ENCODE measurements at places on chromosomes 3 and 15. TPM values are rescaled to one million over a fixed set of nuclear protein-coding genes. Genes with fewer than 3 reads are reported as not detected.
A peak's percentile ranks its signal among the peaks of the same experiment; 100 is the strongest.

Gene RASL12
- total RNA-seq: 12.5 TPM

- DNase-seq: peak; percentile 39
Measured at GRCh38 chr15:63089260-63090043, 32.2 kb upstream of the LACTB start.

DNA sequence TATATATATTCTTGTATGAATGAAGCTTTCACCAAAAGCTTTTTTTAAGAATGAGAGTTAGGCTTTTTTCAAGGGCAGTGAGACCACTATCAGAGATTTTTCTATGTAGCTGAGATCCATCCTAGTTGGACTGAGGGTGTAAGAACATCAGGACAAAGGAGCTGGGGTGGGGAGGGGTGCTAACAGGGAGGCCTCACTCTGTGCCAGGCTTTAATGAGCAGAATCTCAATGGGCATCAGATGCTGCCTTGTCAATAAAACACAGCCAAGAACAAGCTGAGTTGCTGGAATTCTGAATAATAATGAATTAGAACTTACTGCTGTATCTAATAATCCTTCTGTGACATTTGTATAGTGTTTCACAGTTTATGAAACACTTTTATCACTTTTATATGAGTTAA is 41.4 kb upstream of the USP3 start:
- DNase-seq: no peak

- no peak for DNase-seq
Measured at GRCh38 chr3:187024536-187025226, 94.4 kb downstream of the ST6GAL1 start.

Gene CHAC1
- total RNA-seq: 5.6 TPM

Gene TCF12
- 184 TPM for total RNA-seq

Gene ROBO2
- total RNA-seq: 42.3 TPM

- DNase-seq: peak; percentile 94
Measured at GRCh38 chr3:30518181-30518864, 88.1 kb upstream of the TGFBR2 start.

DNA sequence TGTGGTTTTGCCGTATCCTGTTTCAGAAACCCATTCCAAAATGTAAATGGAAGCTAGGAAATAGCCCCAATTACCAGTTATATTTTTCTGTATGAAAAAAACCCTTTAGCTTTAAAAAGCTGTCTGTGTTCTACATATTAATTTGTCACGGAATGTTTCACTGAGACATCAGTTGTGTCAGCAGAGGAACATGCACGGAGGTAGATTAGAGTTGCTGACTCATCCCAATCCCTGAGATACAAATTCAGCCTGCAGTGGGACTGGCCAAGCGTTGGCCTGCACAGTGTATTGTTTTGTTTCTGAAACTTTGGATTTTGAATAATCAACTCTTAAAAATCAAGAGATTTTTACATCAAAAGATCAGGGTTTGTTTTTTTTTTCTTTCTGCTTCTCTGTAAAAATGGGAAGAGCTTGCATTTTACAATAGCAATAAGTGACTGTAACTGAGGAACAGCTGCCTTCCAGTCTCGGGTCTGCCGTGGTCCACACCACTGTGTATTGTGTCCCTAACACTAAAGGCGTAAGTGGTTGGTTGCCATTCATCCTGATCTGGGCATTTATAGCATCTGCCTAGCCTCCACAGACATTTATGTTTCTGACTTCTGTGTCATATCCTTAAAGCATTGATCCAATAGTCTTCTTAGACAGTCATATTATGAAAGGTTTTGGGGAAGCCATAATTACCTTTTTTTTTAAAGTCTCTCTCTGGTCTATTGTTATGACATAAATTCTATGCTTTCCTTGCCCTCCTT is 218.1 kb downstream of the ADAMTSL3 start:
- DNase-seq: no peak

Gene FILIP1L
- total RNA-seq: 40.1 TPM

Gene TUBGCP5
- 22.6 TPM for total RNA-seq

GRCh38 chr3:122316368-122316767 is 8.7 kb upstream of the CSTA start:
- DNase-seq: no peak

DNA sequence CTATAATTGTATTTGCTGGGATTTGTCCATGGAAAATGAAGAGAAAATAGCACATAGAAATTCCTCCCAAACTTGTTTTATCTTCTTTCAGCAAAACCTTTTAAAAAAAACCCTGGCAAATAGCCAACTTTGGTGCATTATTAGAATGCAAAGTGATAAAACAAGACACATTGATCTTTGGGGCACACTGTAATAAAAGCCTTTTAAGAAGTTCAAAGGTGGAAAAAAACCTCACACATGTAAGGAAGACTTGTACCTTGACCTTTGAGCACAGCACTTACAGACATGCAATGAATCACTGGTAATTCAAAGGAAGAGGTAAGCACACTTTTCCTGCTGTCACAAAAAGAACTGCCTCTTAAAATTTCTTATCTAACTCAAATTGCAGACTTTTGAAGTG is 8.0 kb upstream of the MORC1 start:
- DNase-seq: no peak

GRCh38 chr3:197836244-197836643 is 45.2 kb downstream of the LRCH3 start:
- DNase-seq: no peak

Gene SRGAP3
- 21.4 TPM for total RNA-seq

GRCh38 chr3:121362035-121362734 is 183.6 kb downstream of the POLQ start:
- DNase-seq: no peak

DNA sequence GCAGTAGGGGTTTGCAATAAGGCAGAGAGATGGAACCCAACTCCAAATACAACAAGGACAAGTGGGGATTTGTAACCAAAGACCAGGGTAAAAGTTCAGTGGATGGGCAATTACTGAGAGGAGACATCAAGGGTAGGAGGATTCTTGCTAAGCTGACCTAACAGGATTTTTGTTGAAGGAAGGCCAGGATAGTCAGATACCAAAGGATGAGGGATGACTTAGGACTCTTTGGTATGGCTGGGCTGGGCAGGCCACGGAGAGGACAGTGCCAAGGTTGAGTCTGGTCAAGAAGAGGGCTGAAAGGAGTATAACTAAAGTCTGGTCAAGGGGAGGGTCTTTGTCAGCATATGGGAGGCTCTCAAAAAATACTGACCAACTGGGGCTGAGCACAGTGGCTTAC is 85.3 kb upstream of the UBE2E2 start:
- DNase-seq: no peak

- no peak for DNase-seq
Measured at GRCh38 chr3:194841515-194841841, 155.8 kb downstream of the FAM43A start.

Gene EMC7
- 23.3 TPM for total RNA-seq

DNA sequence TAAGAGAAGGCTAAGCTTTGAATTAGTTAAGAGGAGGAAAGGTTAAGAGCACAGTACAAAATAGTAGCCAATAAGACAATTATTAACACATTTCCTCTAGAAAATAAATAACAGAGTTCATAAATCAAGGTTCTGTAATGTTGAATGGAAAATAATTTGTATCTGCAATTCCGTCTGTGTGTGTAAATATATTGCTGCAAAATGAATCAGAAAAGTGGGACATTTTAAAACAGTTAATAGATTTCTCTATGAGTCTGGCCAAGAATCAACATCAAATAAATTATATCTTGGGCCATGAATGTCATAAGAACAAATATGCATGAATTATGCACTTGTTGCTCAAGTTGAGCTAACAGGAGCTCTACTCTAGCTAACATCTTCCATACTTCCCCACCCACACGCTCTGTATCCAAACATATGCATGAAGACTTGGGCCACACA is 14.2 kb upstream of the SUCNR1 start:
- peak; percentile 13 for DNase-seq

DNA sequence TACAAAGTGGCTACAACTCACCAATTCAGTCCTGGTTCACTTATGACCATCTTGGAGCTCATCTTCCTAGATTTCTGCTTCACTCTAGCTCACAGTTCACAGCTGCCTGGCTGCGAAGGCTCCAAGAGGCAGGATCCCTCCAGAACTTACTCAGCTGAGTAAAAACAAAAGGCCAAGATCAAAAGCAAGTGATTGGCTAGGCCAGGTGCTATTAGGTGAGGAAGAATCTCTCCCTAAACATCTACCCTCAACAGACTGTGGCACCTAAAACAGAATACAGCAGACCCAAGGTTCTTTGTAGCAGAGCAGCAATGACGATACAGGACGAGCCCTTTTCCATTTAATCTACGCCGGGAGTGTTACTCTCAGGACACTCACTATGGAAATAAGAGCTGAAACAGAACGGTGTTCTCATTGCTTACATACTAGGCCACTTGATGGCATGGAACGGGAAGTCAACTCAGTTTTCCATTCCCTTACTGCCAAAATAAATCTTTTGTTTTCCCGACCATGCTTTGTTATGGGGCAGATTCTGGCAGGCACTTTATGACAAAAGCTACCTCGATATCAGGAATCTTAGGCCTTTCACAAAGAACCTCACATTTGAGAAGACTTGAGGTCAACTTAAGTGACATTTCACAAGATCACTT is 901 bp downstream of the ICE2 start:
- peak; percentile 61 for DNase-seq

- DNase-seq: no peak
Measured at GRCh38 chr15:64731012-64731804, 44.2 kb downstream of the RBPMS2 start.

DNA sequence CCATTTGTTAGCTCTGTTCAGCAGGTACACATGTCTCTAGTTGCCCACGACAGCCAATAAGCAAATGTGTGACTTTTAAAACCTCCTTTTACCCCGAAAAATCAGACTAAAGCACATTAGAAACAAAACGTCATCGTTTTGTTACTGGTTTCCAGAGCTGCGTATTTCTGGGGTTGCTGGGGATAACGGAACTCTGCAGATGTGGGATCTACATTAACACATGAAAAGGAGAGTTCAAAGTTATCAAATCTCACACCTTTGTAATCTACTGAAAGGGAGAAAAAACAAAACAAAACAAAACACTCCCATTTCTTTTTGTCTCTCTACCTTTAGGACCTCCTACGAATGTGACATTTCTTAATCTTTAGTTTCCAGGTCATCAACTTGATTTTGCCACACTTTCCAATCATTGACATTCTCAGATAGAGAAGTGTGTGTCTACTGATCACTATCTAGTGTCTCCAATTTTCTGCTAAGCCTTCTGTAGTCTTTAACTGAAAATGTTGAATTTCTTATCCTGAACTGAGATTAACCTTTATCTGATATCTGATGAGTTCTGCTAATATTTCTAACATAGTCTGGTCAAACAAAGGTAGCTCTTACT is 93.0 kb upstream of the TSPAN3 start:
- no peak for DNase-seq

- no peak for DNase-seq
Measured at GRCh38 chr3:123064914-123065313, 1.9 kb upstream of the PDIA5 start.

- DNase-seq: no peak
Measured at GRCh38 chr15:59300618-59301139, 72.0 kb downstream of the MYO1E start.

Gene DMXL2
- 35.5 TPM for total RNA-seq

Gene PARP15
- 0.99 TPM for total RNA-seq

Gene CLRN1
- total RNA-seq: not detected

Gene GDPGP1
- total RNA-seq: 2.6 TPM

Gene VEPH1
- 6.4 TPM for total RNA-seq

- DNase-seq: peak; percentile 6
Measured at GRCh38 chr3:131591394-131592014, 88.7 kb upstream of the MRPL3 start.

Gene CFAP20DC
- 1.3 TPM for total RNA-seq

DNA sequence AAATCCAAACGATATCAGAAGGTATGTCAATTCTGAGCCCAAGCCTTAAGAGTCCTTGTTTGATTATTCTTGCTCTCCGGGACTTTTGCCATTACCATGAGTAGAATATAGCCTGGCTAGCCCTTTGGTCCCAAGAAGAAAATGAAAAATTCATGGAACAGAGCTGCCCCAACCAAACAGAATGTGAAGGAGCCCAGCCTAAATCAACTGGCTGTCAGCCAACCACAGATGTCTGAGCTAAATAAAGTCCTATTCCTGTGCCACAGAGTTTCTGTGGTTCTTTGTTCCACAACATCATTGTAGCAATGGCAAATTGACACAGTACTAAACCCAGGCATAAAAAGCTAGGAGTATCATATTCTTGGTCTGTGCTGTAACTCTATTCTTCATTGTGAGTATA is 185.2 kb downstream of the CPNE4 start:
- no peak for DNase-seq

DNA sequence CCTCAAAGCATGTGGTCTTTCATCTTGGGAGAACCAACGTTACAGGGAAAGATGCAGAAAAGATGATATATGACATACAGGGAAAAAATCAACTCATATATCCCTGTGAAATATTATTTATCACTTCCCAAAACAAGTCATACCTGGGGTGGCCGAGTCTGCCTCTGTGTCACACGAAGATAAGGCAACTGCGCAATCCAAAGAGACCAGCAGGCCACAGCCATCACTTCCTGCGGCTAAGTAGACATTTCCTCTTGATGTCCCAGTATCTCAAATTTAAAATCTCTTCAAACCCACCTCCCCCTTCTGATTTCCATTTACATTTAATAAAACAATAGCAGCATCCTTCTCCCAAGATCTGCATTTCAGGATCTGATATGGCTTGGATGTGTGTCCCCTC is 71.5 kb downstream of the IGF2BP2 start:
- no peak for DNase-seq

Gene CSPG5
- 1.2 TPM for total RNA-seq

Gene ACVR2B
- 9.0 TPM for total RNA-seq

GRCh38 chr3:151398895-151399294 is 14.3 kb upstream of the P2RY12 start:
- DNase-seq: no peak

Gene CEP152
- 9.7 TPM for total RNA-seq

- no peak for DNase-seq
Measured at GRCh38 chr15:70486012-70486411, 277.3 kb downstream of the UACA start.

GRCh38 chr15:60022379-60022741 is 18.2 kb downstream of the FOXB1 start:
- no peak for DNase-seq

DNA sequence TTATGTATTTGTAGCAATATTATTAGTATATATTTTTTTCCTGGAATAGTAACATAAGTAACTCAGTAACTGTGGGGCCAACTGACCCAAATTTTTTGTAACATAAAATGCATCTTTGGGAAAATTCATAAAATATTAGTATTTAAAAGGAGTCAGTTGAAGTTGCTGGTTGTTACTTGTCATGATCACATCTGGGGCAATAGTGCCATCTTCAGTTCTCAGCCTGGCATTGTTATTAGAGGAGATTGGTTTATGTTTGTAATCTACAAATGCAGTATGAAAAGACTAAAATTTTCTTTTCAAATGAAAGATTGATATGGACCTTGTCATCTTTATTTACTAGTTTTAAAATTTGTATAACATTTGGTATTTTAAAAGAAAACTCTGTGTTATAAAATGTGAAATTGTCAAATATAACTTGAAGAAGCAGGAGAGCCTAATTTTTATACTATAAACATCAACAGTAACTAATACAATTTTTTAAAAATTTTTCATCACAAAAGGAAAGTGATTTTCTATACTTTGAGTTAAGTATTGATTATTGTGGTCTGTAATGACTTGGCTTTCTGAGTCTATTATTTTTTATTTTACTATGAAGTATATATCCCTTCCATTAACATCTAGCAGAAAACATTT is 38.8 kb upstream of the MLF1 start:
- DNase-seq: peak; percentile 21

Gene HHATL
- total RNA-seq: 3.9 TPM
